HCT116 (cell line): ENCODE measurements at places on chromosomes 2 and 18.

DNA sequence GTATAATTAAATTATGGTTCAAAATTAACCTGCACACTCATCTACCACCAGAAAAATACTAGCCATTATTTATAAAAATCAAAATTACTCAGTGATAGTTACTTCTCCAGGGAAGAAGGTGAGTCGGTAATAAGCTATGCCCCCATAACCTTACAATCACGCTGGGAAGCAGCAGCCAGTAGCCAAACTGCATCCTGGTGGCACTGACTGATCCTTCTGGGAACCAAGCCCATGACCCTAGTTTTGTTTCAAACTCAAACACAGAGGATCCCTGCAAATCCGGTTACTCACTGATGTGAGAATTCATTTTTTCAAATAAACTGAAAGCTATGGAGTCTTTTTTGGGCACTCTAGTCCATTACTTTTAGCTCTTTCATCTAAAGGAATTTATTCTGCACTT is 88.2 kb upstream of the VWC2L start:
- DNase-seq = no peak

DNA sequence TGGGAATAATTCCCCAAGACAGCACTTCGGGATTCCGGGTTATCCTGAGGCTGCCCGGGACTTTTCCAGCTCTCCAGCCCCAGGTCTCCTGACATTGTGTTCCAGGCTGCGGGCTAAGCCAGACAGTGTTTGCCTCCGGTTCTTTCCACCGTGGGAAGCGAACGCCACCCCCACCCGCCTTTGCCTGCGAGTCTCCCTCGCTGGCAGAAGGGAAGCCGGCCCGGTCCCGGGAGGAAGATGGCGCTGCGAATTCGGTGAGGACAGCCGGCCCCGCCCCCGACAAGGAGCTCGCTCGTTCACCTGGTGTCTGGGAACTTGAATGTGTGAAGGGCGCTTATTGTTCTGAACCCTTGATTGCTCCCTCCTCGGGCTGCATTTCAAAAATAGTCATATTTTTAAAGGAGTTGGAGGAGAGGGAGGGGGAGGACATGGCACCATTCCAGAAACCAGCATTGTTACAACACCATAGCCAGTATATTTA is 2.9 kb downstream of the LRATD1 start:
- no peak for DNase-seq

- DNase-seq = no peak
These were observed 91.7 kb upstream of the TFCP2L1 start for GRCh38 chr2:121376535-121377250.

DNA sequence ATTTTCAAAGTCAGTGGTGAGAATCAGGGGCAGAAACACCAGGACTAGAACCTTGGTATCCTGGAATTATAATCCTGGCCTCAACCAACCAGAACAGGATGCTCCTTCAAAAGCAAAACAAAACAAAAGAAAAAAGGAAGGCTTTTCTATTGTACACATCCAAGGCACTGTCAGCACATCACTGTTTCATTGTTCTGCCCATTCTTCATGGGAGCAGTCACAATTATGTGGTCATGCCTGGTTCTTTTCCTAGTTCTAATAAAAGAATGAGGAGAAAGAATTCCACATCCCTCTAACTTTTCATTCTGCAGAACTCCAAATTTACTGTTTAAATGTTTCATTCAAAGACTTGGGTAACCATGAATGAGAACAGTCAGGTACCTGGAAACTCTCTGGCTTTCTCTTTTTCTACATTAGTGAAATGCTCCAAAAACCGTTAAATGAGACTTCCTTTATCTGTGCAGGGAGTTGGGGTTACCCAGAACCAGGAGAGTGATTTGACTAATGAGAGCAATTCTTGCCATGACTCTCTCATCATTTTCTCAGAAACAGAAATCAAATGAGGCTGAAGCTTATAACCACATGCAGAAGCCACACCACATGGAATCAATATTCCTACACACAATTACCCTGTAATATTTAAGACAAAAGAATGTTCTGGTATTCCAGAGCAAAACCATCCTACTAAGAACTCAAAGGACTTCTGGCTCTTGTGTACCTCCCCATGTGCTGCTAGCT is 110.9 kb upstream of the CCDC150 start:
- no peak for DNase-seq
